Activated CD4-positive, alpha-beta T cell treated with anti-CD3 and anti-CD28 coated beads, Interleukin-2, Interleukin-6, amounts not matched to agents 100 ng/mL and 50 ng/mL, durations not matched to agents 16 hours and 8 hours (primary cell): ENCODE measurements at places on chromosomes 6 and 20.
A peak's percentile ranks its signal among the peaks of the same experiment; 100 is the strongest.

- DNase-seq = no peak
These were observed 120.3 kb downstream of the KCNQ5 start for GRCh38 chr6:72742001-72742673.

DNA sequence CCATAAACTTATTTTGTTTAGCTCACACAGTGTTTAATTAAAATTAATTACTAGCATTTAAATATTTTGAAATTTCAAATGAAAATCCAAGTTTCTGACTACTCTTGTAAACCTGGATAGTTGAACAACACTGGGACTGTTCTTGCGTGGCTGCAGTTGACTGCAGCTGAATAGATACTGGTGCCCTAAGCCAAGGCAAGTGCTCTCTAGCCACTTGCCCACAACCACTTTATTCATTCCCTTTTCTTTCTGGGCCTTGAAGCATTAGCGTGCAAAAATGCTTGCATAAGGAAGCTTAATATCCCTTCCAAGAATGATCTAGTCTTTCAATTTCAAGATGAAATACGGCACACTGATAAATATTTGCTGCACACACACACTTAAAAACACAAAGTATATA lies 676.0 kb upstream of the MARCKS start:
- DNase-seq = no peak

DNA sequence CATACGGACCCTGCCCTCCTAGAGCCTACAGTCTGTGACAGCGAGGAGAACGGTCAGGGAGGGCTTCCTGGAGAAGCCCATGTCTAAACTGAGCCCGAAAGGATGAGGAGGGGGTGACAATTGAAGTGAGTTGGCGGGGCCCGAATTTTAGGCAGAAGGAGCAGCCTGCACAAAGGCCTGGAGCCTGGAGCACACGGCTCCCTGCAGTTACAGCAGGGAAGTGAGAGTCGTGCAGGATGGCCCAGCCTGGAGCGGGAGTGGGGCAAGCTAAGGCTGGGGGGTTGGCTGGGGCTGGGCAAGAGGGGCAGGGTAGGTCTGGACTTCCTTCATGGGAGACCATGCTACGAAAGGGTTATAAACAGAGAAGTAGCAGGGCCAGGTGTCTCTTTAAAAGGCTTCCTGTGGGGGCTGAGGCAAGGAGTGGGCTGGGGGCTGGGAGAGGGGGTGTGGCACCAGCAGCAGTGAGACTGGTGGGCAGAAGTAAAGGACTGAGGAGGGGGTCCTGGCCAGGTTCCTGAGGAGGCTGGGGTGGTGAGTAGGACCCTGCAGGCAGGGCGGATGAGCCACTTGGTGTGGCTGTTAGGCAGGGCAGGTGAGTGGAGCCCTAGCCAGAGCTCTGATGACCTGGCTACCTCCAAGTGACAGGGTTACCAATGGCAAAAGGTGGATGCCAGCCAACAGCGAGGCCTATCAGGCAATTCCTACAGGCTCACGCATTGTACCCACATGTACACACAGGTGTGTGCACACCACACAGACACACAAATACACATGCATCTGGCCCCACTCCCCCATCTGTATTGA lies 119.2 kb downstream of the MRPL14 start:
- no peak for DNase-seq

DNA sequence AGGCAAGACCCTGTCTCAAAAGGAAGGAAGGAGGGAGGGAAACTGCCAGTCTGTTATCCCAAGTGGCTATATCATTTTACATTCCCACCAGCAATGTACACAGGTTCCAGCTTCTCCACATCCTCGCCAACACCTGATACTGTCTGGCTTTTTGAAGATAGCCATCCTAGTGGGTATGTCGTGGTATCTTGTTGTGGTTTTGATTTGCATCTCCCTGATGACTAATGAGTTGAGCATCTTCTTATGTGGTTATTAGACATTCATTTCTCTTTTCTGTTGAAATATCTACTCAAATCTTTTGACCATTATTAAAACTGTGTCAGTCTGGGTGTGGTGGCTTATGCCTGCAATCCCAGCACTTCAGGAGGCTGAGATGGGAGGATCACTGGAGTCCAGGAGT lies 47.9 kb upstream of the ARID1B start:
- DNase-seq = no peak

- no peak for DNase-seq
These were observed 112.0 kb downstream of the LRRC1 start for GRCh38 chr6:53906842-53907241.

GRCh38 chr20:38651154-38651553 lies 49.5 kb downstream of the ARHGAP40 start:
- no peak for DNase-seq

DNA sequence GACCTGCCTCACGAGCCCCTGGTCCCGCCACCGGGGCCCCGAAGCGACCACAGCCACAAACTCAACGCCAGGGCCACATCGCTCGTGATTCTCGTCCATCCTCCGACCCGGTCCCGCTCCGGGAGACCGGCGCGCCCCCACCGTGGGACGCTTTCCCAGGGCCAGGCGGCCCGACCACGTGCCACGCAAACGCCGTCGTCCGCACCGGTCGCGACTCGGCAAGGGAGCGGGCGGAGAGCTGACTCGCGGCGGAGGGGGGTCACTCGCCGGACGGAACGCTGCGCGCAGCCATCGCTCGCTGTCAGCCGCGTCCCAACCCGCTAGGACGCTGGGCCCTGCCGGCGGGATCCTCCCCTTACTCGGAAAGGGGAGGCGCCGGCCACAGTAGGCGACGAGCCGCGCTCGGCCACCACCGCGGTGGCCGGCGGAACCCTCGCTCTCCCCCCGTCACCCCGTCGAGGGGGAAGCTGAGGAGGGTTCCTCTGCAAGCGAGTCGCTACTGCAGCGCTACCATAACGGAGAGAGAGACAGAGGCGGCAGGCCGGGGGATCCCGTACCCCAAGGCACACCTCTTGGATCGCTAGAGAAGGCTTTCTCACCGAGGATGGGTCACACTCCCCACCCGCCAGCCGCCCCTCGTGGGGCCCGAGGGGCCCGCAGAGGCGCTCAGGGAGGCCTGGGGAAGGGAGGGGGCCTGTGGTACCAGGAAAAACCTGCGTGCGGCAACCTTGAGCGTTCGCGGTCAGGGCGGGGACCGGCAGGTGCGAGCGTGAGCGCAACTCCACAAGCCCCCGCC lies 511.8 kb upstream of the ZNF337 start:
- peak; percentile 2 for DNase-seq

DNA sequence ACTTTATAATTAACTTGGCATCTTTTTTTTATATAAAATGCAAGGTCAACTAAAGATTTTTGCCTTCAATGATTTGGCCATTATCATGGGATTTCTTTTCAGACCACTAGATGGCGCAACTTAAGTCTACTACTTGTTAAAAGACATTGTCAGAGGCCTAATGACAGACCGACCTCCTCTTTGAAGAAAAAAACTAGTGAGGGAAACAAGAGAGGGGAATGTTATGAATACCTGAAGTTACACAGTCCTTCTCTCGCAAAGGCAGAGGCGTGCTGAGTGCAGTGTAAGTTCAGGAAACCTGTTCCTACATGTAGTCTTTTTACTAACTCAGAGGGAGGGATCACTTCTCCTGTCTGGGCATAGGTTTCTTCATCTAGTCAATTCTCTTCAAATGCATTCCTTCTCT lies 9.3 kb downstream of the TRAPPC3L start:
- DNase-seq = peak; percentile 67

GRCh38 chr6:18393698-18394097 lies 6.5 kb downstream of the RNF144B start:
- no peak for DNase-seq

DNA sequence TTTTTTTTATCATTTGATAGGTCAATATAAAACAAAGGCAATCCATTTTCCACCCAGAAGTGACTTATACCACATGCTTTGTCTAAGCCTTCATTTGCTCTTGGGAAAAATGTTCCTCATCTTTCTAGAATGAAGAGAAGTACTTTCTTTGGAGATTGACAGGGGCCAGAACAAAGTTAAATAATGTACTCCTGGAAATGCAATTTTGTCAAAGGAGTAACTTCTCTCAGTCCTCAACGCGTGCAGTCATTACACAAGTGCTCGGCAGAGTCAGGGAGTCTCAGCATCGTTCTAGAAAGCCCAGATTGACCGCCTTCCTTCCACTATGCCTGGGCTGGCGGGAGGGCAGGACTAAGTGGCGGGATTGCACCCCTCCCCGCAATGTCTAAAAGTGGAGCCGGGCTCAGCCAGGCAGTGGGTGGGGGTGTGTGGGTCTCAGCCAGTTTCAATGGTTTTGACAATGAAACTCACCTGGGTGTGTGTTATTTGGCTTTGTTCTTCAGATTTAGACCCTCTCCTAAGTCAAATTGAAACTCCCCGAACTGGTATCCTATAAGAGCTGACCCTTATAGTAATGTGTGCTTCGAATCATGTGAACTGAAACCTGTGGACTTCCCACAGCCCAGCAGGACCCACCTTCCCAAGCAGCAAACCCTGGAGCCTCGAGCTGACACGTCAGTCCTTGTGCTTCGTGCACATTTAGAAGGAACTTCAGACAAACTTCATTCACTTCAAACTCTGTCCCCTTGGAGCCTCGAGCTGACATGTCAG lies 63.2 kb upstream of the DUSP22 start:
- no peak for DNase-seq

DNA sequence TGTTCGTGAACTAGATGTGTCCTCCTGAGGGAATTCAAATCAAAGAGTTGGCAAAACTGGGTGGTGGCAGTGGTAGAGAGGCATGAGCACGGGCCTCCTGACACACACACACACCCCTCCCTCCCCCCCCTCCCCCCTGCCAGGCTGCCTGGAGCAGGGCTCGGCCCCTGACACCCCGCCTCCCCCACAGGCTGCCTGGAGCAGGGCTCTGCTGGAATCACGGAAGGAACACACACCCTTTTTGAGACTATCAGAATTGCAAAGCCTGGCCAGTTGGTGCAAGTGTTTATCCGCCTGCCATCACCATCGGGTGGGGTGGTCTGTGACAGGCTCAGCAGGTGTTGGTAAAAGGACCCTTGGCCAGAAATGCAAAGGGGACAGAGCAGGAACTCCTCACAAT lies 59.0 kb downstream of the FAM120B start:
- no peak for DNase-seq

GRCh38 chr20:37846573-37846972 lies 56.4 kb upstream of the VSTM2L start:
- no peak for DNase-seq
